Naive thymus-derived CD8-positive, alpha-beta T cell (primary cell): ENCODE measurements at places on chromosomes 13 and 19.

- DNase-seq, result no peak
These were observed 1.8 kb downstream of the VASP start for GRCh38 chr19:45508861-45509691.

DNA sequence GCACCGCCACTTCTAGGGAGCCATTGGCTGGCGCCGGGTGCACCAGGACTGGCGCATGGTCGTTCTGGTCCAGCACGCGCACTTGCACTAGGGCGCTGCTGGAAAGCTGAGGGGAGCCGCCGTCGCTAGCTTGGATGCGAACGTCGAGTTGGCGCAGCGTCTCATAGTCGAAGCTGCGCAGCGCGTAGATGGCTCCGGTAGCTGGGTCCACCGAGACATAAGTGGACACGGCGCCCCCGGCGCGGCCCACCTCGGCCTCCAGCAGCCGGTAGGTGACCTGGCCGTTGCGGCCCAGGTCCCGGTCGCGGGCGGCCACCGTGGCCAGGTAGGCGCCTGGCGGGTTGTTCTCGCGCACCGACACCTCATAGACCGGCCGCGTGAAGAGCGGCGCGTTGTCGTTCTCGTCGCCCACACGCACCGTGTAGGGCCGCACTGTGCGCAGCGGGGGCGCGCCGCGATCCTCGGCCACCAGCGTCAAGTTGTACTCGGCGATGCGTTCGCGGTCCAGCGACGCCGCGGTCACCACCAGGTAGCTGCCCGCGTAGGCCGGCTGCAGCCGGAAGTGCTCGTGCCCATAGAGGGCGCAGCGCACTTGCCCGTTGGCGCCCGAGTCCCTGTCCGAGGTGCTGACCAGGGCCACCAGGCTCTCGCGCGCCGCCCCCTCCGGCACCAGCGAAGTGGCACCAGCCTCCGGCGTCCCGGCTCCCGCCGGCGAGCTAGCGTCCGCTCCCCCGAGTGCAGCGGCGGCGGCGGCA lies 1.7 kb downstream of the PCDH8 start:
- no peak for DNase-seq

GRCh38 chr19:28322491-28322890 lies 890.5 kb downstream of the UQCRFS1 start:
- no peak for DNase-seq

GRCh38 chr19:12933287-12934072 lies at the start of gene FARSA:
Gene FARSA (minus strand): TSS chr19:12933711. CDS start chr19:12933696, 15 bp downstream.
- DNase-seq, result peak; percentile 87

DNA sequence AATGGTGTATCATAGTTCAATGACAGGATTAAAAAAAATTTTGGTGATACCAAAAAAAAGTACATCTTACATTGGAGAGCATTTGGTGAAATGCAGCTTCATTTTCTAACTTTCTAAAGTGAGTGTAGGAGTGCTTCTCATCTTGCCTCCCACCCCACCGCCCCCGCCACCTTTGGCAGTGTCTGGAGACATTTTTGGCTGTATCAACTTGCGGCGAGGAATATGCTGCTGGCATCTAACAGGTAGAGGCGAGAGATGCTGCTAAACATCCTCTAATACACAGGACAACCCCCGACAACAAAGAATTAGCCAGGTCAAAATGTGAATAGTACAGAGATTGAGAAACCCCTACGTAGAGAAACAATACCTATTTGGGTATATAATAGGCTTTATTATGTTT lies 1.7 kb downstream of the DLEU7 start:
- no peak for DNase-seq

- DNase-seq, result no peak
These were observed 13.8 kb upstream of the ZNF724 start for GRCh38 chr19:23263870-23264590.

- no peak for DNase-seq
These were observed 767.4 kb downstream of the SLITRK6 start for GRCh38 chr13:85031771-85032170.

GRCh38 chr19:610801-611480 lies 21.3 kb downstream of the HCN2 start:
- DNase-seq, result peak; percentile 53

GRCh38 chr13:33556828-33557227 lies 261.1 kb upstream of the RFC3 start:
- DNase-seq, result no peak

GRCh38 chr13:94613051-94613450 lies 11.4 kb downstream of the GPR180 start:
- DNase-seq, result no peak

DNA sequence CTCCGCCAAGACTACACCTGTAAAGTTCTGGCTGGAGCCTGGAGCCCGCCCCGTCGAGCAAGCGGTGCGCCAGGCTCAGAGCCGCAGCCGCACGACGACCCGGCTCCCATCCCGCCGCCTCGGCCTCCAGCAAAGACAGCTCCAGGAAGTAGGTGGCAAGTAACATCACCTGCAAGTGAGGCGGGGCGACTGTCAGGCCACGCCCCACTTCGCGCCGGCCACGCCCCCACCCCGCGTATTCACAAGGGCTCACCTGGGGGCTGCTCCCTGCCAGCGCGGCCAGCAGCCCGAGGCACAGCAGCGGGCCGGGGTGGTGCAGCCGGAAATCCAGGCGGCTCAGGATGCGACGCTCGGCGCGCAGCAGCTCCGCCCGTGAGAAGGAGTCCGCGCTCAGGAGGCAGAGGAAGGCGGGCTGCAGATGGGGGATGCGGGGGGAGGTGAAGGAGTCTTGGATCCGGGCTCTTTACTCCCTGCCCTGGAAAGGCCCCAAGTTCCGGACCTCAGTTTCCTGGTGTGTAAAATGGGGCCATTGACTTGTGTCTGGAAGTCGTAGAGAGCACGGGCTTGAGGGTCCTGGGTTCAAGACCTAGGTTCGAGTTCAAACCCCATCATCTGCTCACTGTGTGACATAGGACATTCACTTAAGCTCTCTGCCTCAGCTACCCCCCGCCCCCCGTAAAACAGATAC lies 3.2 kb downstream of the CCNP start:
- peak; percentile 47 for DNase-seq

GRCh38 chr13:40016953-40017660 lies 361.6 kb downstream of the COG6 start:
- no peak for DNase-seq

DNA sequence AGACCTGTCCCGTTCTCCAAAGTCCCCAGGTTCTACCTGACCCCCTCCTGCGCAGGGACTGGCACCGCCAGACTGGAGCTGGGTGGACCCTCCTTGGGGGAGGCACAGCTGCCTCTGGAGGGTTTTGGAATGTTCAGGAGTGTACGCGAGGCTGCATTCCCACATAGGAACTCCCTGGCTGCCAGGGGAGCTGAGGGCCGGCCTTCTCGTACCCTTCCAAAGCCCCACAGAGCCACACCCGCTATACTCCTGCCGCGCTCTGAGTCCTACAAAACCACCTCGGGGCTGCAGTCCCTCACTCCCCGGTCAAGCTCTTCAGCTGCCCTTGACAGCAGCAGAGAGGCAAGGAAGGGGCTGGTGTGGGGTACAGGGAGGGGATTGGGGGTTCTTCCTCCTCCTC lies 484 bp upstream of the MUC16 start:
- DNase-seq, result no peak
